Ureter (tissue), 1 donor: ENCODE measurements at places on chromosomes 5 and 9. TPM values are rescaled to one million over a fixed set of nuclear protein-coding genes. Genes with fewer than 3 reads are reported as not detected.

ARL14EPL gene
- not detected for total RNA-seq

GRCh38 chr9:30075451-30076199 lies 2308.8 kb upstream of the ACO1 start:
- DNase-seq: no peak

DNA sequence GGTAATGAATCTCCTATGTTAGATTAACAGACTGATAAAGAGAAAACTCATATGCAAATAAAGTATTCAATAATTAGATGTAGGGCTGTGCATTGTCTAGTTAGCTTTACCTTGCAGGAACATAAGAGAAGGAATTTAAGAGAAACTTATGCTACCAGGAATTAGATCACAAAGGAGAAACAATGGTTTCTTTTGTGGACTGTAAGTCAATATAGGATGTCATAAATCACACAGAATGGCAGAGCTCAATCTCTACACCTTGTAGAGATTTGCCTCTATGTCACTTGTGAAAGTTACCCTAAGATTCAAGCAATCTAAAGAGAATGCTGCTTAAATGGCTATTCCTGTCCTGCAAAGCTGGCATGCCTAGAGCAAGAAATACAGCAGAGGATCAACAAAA lies 26.0 kb downstream of the SLCO4C1 start:
- DNase-seq: no peak

DNA sequence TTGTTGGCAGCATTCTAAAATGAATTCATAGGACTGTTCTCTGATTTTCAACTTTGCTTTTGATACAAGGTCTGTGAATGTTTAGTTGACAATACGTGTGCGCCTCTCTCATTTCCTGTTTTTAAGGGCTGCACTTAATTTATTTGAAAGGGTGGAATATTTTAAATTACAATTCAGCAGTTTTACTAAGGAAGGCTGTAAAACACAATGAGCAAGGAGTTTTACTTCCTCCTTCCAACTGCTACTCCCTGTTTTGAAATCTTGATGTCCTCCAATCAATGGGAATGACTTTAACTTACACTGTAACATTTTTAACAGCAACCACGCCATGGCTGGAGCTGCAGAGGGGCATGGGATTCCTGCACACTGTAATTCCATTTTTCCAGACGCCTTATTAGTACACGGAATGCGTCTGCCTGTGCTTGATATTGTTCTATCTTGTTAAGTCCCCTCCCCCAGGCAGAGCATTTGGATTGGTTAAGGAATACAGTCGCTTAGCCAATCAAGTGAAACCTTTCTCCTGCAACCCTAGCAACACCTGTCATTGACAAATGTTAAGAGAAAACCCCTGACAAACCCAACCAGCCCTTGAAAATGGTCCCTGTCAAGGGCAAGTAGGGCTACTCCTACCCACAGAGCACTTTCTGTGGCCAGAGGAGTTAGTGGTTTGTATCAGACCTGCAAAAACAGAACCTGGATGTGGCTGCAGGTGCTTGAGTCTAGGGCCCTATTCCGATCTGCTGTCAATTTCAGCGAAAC lies 12.5 kb upstream of the ZSWIM6 start:
- no peak for DNase-seq

DNA sequence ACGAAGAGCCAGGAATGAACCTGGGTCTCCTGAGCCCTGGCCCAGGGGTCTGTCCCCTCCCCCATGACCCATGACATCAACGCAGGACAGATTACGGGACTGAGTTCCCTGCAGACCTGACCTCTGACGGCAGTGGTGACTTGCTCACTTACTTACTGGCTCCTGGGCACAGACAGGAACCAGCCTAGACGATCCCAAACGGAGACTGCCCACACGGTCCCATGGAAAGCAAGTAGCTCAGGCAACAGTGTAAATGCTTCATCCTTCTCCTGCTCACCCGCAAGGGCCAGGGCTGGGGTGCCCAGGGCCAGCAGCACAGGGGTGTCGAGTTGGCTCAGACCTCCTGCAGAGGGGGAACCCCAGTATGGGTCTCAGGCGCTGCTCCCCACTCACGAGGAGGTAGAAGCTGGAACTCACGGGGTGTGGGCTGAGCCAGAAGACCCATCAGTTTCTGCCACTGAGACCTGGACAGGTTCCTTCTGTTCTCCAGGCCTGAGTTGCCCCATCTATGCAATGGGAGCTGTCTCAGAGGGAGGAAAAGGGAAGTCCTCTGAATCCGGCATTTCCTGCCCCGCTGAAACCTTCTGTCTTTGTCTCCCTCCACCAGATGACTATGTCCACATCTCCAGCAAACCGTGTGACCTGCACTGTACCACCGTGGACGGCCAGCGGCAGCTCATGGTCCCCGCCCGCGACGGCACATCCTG lies 5.6 kb downstream of the ADAMTSL2 start:
- no peak for DNase-seq
